ENCODE measurements at places on chromosomes 3 and 15.

GRCh38 chr15:39786447-39787056, 3.9 kb upstream of the FSIP1 start:
- no peak for DNase-seq

- DNase-seq = no peak
Observed at GRCh38 chr3:45687828-45688193, 1.4 kb upstream of the SACM1L start.

DNA sequence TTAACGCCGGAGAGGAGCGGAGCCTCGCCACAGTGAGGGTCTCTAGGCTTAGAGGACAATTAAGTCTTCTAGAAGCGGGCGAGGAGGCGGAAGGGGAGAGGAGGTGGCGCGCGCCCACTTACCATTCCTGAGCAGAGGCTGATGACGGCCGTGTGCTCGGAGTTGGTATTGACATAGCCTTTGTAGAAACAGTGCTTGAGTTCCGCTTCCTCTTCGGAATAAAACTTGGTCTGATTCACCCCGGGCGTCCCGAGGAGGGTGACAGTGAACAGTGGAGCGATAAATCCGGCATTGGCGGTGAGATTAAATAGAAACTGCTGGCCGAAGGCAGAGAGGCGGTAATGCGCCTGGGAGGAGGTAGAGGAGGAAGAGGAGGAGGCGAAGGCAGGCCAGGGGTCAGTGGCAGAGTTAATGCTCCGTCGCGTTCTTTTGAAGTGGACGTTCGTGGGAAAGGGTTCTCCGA, 1.3 kb downstream of the ADAMTS9 start:
- no peak for DNase-seq

GRCh38 chr3:72344647-72345046, 503.6 kb downstream of the SHQ1 start:
- no peak for DNase-seq

DNA sequence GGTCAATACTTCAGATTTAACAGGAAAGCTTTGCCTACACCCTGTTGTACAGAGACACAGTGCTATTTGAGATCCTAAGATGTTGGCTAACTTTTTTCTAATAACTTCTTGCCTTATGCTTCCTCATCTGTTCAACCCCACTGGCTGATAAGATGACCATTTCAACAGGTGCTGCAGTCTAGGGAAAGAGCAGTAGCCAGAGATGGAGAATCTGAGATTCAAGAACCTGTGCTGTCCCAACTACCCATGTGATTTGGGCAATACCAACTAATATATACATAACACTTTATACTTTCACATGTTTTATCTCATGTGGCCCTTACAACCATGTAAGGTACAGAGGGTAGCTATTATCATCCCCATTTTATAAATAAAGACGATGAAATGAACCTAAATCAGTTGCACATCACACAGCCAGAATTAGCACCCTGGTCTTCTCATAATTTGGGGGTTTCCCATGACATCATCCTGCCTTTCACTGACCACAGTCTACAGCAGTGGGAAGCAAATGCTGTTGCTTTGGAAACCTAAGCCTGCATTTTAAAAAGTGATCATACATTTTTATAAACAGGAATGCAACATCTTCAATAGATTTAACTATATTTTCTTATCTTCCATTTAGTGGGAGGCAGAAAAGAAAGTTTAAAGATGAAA, 9.7 kb downstream of the TTC23 start:
- no peak for DNase-seq

DNA sequence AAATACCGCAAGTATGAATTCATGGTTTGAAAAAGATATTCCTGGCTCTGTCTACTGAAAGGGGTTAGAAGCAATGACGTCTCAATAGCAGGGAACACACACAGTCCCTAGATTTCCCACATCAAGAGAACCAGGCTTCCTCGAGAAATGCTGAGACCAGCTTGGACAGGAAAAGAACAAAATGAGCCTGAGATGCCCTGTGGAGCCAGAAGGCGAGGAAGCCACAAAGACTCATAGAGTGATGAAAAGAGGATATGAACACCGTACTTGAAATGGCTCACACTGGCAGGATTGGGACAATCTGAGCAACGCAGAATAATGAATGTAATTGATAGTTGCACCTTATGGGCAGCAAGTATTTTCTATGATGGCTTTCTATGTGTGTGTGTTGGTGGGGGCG, 302.4 kb upstream of the ATP10A start:
- DNase-seq = no peak

GRCh38 chr3:27322634-27323033, 46.5 kb downstream of the NEK10 start:
- DNase-seq = no peak

DNA sequence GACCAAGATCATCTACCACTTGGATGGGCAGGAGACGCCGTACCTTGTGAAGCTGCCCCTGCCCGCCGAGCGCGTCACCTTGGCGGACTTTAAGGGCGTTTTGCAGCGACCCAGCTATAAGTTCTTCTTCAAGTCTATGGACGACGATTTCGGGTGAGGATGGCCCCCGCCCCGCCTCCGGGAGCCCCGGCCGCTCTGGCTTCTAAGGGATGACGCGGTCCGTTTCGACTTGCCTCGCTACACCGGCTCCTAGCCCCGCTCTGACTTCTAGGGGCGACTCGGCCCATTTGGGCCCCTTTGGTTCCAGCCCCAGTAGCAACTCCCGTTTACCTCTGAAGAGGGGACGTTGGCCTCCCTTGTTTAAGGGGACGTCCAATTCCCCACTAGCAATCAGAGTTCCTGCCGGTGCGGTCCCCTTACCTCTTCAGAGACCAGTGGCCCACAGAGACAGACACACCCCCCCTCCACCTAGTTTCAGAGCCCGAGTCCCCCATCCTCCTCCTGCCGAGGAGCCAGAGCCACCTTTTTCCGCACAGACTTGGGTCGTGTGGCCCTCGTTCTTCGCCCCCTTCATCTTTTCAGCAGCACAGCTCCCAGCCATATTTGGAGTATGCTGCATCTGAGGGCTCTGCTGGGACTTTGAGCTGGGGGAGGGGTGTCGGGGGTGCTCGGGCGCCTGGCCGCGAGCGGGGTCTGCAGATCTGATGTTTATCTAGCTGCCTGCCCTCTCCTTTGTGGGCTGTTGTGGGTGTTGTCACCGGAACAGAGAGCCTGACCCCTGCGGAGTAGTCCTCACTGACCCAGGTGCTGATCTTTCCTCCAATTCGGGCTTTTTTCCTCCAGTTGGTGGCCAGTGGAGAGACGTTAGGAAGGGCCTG, 706 bp downstream of the DVL3 start:
- peak; percentile 44 for DNase-seq

DNA sequence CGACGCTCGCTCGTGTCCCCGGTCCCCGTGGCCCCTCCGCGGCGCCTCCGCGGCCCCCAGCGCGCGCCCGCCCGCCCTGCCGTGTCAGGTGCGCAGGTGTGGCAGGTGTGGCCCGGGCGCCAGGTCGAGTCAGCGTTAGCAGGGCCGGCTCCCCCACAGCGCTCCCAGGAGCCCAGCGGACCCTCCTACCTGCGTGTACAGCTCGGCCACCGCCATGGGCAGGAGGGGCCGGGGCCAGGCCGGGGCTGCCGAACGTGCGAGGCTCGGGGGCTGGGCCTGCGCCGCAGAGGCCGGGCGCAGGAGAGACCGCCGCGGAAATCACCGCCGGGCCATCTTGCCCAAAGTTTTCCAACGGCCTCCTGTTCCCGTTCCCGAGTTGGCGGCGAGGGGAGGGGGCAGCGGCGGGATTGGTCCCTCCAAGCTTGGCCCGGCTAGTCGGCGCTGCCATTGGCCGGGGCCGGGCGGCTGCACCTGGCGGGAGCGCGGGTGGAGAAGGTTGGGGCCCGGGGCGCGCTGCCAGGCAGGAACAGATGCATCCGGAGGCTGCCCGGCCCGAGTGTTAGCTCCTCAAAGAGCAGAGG, at the start of gene MYO5C:
TSS of gene MYO5C (minus strand) at position 384 of the 581 bp plus-strand sequence. CDS start at position 216, 168 bp downstream.
- DNase-seq = no peak

DNA sequence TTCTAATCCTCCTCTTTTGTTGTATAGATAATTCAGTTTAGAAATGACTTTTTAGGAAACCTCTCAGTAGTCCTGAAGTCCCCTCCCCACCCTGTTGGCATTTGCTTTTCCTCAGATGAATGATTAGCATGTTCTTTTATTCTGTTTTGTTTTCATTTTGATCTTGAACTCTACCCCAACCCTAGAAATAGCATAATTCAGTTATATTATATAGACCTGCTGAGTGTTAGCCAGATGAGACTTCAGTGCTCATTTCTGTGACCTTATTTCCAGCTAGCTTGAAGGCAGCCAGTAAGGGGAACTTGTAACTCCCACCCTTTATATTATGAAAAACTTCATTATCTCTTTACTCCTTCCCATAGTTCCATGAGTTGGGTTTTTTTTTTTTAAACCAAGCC, 41.2 kb downstream of the SNRK start:
- no peak for DNase-seq

DNA sequence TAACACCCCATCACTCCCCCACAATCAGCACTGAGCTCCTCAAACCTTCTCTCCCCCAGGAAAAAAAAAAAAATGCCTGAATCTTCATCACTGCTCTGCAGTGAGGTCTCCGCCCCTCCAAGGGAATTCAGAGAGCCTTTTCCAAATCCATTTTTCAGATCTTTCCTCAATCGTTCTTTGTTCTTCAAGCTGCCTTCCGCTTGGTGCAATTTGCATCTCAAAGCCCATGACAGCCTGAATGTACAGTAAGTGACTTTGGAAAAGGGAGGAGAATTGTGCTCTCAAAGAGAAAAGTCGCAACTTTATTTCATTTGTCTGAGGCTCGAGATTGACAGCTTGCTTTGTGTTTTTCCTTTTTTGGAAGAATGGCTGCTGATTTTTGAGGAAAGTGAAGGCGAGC, 75.0 kb downstream of the CORO2B start:
- DNase-seq = no peak

- DNase-seq = no peak
Observed at GRCh38 chr3:152538518-152538917, 269.8 kb downstream of the MBNL1 start.

DNA sequence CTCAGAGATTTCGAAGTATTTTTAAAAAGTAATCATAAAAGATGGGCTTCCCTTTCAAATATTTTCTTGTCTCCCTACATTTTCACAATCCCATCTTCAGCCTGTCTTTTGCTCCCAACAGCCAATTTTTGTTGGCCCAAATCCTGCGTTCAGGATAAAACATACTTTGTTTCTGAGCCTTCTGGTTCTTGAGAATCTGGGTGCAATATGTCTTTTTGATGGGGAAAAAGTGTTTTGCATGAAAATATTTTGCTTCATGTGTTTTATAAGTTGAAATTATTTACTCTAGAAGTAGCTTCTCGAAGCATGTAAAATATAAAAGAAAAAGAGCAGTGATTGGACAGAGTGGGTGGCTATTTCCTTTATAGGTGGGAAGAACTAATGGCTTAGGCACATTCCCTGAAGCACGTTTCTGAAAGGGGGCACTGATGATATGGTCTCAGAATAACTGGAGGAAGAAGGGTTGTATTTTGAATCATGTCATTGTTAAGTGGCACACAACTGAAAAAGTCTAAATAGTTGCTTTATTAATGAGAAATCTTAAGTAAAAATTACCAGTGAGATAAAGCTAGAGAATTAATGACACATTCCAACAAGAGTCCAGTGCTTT, 3.9 kb downstream of the UNC13C start:
- DNase-seq = no peak

DNA sequence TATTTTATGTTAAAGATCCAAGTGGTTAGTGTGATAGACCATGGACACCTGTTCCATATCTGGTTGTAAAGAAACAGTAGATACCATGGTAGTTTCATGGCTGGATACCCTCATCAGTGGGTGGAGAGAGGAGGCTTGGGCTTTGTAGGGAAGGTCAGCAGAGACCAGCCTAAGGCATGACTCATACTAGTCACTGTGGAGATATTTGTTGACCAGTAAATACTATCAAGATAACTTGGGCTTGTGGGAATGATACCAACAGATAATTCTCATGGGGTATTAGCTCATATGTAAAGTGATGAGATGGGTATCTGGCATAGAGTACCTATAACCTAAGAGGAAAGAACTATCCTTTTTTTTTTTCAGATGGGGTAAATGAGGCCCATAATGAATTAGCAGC, 354.5 kb downstream of the CACNA2D3 start:
- no peak for DNase-seq

DNA sequence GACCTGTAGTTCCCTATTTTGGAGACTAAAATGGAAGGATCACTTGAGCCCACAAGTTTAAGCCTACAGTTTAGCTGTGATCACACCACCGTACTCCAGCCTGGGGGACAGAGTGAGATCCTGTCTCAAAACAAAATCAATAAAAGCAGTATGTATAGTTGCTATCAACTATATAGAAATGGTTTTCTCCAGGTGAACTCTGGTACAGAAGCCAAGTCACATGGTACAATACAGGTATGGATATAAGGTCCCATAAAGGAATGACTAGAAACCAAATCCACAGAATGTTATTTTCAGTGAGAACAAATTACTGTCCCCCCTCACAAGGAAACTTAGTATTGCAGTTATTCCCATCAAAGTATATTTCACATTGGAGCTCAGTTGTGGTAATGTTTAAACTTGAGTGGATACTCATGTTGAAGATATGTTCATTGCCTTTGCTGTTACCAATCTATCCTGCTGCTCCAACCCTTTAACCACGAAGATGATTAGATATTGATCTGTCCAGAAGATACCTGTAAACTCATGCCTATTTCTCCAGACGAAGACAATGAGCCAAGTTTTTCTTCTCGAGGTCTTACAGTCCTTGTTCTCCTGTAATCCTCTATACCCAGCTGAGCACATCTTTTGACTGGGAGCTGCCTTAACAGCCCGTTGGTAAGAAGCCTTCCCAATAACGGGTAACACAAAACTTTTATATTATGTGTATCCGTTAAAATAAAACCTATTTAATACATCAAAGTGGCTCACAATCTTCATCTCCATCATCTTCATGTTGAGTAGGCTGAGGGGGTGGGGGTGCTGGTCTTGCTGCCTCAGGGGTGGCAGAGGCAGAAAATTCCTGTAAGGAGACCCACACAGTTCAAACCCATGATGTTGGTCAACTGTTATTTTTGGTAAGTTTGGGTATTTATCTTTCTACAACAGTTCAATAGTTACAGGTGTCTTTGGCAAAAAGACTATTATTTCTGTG, 24.6 kb downstream of the TRA2B start:
- DNase-seq = no peak

GRCh38 chr3:105700575-105700974, 168.2 kb downstream of the CBLB start:
- DNase-seq = no peak

- DNase-seq = no peak
Observed at GRCh38 chr15:66827698-66828055, 125.6 kb downstream of the SMAD6 start.

- no peak for DNase-seq
Observed at GRCh38 chr3:139729300-139729699, 51.5 kb upstream of the NMNAT3 start.

GRCh38 chr15:22951381-22952280, 28.5 kb downstream of the CYFIP1 start:
- no peak for DNase-seq

DNA sequence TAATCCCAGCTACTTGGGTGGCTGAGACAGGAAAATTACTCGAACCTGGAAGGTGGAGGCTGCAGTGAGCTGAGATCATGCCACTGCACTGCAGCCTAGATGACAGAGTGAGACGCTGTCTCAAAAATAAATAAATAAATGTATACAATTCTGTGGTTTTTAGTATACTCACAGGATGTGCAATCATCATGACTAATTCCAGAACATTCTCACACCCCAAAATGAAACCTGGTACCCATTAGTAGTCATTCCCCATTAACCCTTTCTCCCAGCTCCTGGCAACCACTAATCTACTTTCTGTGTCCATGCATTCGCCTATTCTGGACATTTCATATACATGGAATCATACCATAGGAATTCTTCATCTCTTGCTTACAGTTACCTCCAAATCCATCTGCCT, 44.5 kb downstream of the LRRFIP2 start:
- DNase-seq = no peak
